A549 treated with ZK216348 at 1 μM for 4 hours (cell line): ENCODE measurements at places on chromosomes 11 and 22. TPM values are rescaled to one million over a fixed set of nuclear protein-coding genes. Genes with fewer than 3 reads are reported as not detected.

The SAA2 gene
- total RNA-seq: 0.65 TPM in 1 of 5 replicates, not detected in the others

The ZNF280B gene
- total RNA-seq: 0.74 to 1.9 TPM (median 1.5 TPM) in 5 replicates

The F2 gene
- 2.0 to 3.0 TPM (median 2.4 TPM) in 5 replicates for total RNA-seq

The TSSK2 gene
- total RNA-seq: not detected in 5 replicates

The OR52N4 gene
- total RNA-seq: not detected in 5 replicates

The MN1 gene
- total RNA-seq: 2.0 to 4.1 TPM (median 3.0 TPM) in 5 replicates

The DDI1 gene
- not detected in 5 replicates for total RNA-seq

The FDXACB1 gene
- 1.4 to 2.3 TPM (median 1.6 TPM) in 5 replicates for total RNA-seq

The DGAT2 gene
- total RNA-seq: 1.6 to 2.3 TPM (median 1.7 TPM) in 5 replicates

The POLDIP3 gene
- 32.8 to 44.1 TPM (median 39.8 TPM) in 5 replicates for total RNA-seq

The MMP27 gene
- not detected in 5 replicates for total RNA-seq

The RIMBP3C gene
- 0.13 to 0.64 TPM (median 0.22 TPM) in 5 replicates for total RNA-seq

The MS4A14 gene
- not detected in 5 replicates for total RNA-seq

The AMOTL1 gene
- total RNA-seq: 5.4 to 8.7 TPM (median 7.9 TPM) in 5 replicates

The HPX gene
- total RNA-seq: 0.42 to 1.9 TPM (median 0.61 TPM) in 5 replicates

The LIPT2 gene
- 1.2 to 3.2 TPM (median 3.0 TPM) in 5 replicates for total RNA-seq

The PLEKHA7 gene
- 27.7 to 41.4 TPM (median 37.2 TPM) in 5 replicates for total RNA-seq

The P2RY2 gene
- total RNA-seq: 7.2 to 15.2 TPM (median 12.8 TPM) in 5 replicates

The GLYATL1 gene
- 0.07 TPM in 1 of 5 replicates, not detected in the others for total RNA-seq

The PLEKHB1 gene
- 0.48 to 1.4 TPM (median 1.1 TPM) in 5 replicates for total RNA-seq

The NPAS4 gene
- total RNA-seq: not detected in 5 replicates

The RAB36 gene
- total RNA-seq: 5.1 to 8.4 TPM (median 7.1 TPM) in 5 replicates

The HEPHL1 gene
- total RNA-seq: not detected in 5 replicates

The HBD gene
- not detected in 5 replicates for total RNA-seq

The FKBP2 gene
- total RNA-seq: 108 to 148 TPM (median 136 TPM) in 5 replicates

The ALDH3B1 gene
- total RNA-seq: 91.9 to 140 TPM (median 128 TPM) in 5 replicates

The CYP2D6 gene
- 0.40 to 0.54 TPM (median 0.50 TPM) in 5 replicates for total RNA-seq

The PRR33 gene
- not detected in 5 replicates for total RNA-seq

The DCDC1 gene
- total RNA-seq: 0.32 to 0.67 TPM (median 0.59 TPM) in 5 replicates

The RAC2 gene
- total RNA-seq: 0.19 to 0.22 TPM in 2 of 5 replicates, not detected in the others

The CDC45 gene
- total RNA-seq: 22.2 to 27.0 TPM (median 24.4 TPM) in 5 replicates

The TSSC4 gene
- total RNA-seq: 32.7 to 76.9 TPM (median 68.3 TPM) in 5 replicates

The FAT3 gene
- total RNA-seq: 0.27 to 0.67 TPM (median 0.49 TPM) in 5 replicates

The LGR4 gene
- total RNA-seq: 21.0 to 48.6 TPM (median 35.1 TPM) in 5 replicates
